Fibroblast of skin of right biceps (primary cell): ENCODE measurements at places on chromosomes 5 and 9.

DNA sequence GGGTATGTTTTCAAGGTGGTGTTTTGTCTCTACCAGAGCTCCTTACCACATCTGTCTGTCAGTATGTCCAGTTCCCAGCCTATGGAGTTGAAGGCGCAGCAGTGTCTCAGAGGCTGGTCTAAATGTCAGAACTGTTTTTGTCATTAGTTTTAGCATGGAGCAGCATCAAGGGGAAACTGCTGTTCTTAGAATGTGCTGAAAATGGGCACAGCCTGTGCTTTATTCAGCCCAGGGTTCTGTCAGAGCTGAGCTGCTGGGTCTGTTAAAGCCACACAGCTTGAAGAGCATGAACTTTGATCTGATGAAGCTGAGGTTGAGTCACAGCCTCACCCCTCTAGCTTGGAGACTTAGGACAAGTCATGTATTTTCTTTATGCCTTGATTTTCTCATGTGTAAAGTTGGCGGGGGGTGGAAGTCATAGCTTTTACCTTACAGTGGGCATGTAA lies 71.9 kb downstream of the RALGPS1 start:
- peak; percentile 4 for DNase-seq

DNA sequence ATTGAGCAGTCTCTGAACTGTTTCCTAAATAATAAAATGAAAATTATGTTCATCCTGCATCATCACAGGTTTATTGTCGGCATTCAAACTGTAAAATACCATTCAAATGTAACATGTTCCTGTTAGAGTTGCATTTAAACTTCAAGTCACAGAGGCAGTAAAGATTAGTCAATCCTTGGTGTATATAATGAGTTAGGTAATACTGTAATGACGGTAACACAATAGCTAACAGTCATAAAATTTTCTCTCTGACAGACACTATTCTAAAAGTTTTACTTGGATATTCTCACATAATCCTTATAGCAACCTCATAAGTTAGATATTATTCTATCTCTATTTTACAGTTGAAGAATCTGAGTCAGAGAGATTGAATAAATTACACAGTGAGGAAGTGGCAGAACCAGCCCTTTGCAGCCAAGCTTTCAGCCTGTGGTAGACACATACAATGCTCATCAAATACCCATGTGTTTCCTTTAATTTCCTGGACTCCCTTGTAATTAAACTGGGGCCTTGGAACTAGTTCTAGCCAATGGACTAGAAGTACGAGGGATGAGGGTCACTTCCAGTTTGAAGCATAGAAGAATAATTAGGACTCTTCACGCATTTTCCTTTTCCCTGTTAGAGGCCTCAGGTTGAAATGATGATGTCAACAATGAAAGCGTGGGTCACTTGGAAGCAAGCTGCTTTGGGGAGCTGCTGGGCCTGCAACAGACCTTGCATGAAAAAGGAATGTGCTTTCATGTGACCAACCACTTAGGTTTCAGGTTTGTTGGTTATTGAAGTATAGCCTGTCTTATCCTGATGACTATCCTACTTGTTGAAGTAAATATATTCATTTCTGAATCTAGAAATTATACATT lies 12.3 kb upstream of the CAST start:
- DNase-seq: no peak

- DNase-seq: peak; percentile 91
These were observed 146.4 kb upstream of the TNC start for GRCh38 chr9:115264313-115264712.

DNA sequence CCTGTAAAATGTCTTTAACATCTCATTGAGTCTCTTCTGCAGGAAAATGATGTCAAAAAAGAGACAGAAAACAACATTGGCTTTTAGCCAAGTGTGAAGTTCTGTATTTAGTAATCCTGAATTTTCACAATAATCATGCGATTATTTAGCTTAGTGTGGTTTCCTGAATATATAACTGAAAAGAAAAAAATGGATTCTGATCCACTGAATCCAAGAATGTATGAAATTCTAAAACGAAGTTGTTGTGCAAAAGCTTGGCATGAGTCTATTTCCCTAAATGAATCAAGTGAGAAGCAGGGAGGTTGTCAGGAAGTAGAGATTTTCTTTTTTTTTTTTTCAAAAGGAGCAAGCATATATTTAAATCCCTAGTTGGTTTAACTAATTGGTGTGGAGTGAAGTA lies 145.9 kb upstream of the CDH6 start:
- no peak for DNase-seq

DNA sequence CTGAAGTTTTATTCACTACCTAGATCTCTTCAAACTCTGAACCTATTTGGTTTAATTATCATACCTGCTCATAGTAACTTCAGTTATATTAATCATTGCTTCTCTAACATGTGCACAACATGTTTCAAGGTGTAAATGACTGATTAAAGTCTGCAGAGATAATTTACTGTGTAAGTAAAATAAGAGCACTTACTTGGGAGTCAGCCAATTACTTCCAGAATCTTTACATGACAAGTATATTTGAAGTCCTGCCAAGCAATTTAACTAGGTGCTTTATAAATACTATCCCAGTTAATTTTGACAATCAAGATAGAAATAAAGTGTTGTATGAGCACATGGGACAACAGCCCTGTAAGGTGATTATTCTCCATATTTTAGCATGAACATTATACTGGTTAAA lies 109.9 kb downstream of the RFX3 start:
- no peak for DNase-seq
